ENCODE measurements at places on chromosomes 6 and 20.
A peak's percentile ranks its signal among the peaks of the same experiment; 100 is the strongest.

GRCh38 chr20:31719644-31720485, 2.8 kb downstream of the BCL2L1 start:
- DNase-seq: peak; percentile 26

GRCh38 chr20:15195378-15195777, 858.0 kb upstream of the FLRT3 start:
- no peak for DNase-seq

DNA sequence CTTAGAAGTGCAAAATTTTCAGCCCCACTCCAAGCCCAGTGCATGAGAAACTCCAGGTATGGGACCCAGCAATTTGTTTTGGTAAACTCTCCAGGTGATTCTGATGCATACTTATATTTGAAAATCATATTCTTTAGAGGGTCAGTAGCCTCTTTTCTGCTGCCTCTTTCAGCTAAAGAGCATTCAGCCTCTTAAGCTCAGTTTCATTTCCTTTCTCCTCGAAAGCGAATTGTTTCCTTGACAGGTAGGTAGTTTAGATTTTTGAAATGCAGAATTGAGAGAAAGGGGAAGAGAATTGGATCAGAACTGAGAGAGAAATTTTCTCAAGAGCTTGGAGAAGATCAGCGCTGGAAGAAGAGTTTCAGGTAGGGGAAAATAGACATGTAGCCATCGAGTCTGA, 995.8 kb upstream of the FLRT3 start:
- no peak for DNase-seq

GRCh38 chr6:8192067-8192466, 89.7 kb upstream of the EEF1E1 start:
- no peak for DNase-seq

- DNase-seq: no peak
Observed at GRCh38 chr6:36827261-36828079, 11.8 kb downstream of the CPNE5 start.

GRCh38 chr6:50824552-50824951, 5.9 kb downstream of the TFAP2B start:
- no peak for DNase-seq

- no peak for DNase-seq
Observed at GRCh38 chr6:21462519-21462852, 131.1 kb upstream of the SOX4 start.

DNA sequence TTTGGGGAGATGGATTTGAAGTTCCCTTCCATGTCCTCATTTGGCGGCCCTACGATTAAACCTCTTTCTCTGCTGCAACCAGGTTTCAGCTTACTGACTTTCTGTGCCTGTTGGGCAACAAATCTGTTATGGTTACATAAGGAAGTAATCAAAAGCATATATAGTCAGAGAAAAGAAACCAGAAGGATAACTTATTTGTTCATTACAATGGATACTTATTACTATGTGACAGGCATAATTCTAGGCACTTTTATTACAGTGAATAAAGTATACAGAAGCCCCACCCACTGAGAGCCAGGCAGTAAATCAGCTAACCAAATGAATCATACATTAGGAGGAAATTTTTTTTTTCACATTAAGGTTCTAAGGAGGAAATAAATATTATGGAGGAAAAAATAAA, 9.6 kb upstream of the TRIM31 start:
- DNase-seq: no peak

DNA sequence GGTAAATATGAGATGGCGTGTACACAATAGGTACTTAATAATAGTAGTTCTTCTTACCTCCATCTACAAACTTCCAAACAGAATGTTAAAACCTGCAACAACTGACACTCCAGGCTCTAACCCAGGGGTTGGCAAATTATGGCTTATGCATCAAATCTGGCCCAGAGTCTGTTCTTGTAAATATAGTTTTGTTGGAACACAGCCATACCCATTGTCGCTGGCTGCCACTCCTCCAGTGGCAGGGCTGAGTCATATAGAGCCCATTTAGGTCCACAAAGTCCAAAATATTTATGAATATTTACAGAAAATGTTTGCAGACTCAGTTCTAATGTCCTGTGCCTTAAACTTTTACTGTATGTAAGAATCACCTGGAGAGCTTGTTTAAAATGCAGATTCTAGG, 69.9 kb upstream of the BTBD3 start:
- no peak for DNase-seq

- no peak for DNase-seq
Observed at GRCh38 chr6:20001286-20001685, 164.1 kb downstream of the ID4 start.

GRCh38 chr20:38426006-38426897, 8.9 kb downstream of the SNHG17 start:
- DNase-seq: no peak

- DNase-seq: no peak
Observed at GRCh38 chr20:34891166-34892062, 15.0 kb downstream of the ACSS2 start.

GRCh38 chr20:63966944-63967322, 2.8 kb downstream of the ZNF512B start:
- peak; percentile 7 for DNase-seq

DNA sequence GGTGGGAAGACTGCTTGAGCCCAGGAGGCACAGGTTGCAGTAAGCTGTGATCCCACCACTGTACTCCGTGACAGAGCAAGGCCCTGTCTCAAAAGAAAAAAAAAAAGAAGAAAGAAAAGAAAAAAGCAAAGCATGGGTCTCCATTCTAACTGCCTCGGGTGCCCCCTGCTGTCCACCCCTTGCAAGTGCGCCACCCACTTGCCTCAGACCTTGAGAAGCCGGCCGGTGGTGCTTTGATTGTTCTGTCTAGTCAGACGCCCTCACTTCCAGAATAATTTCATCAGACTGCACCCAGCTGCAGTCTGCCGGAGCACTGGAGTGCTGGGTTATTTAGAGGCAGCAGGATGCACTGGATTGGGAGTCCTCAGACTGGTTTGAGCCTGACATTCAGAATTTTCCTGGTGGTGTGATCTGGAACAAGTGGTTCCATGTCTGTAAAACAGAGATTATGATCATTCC, 17.6 kb upstream of the TM9SF4 start:
- peak; percentile 88 for DNase-seq

DNA sequence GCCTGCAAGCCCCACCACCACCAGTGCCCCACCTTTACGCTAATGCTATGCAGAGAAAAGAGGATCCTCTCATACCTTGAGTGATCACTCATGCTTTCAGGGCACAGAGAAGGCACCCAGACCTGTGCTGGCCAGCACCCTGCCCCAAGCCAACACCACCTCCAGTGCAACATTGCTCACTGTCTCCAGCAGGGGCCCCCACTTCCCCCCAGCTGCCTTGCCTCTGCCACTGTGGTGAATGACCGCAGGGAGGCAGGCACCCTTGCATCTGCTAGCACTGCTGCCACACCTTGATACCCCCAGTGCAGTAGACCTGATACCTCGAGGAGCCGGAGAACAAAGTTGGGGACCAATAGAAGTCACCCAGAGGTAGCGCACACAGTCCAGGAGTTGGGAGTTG, 139.2 kb upstream of the PLN start:
- DNase-seq: no peak

- DNase-seq: no peak
Observed at GRCh38 chr6:123467392-123467791, 169.4 kb downstream of the TRDN start.

GRCh38 chr6:43891072-43891870, 121.3 kb downstream of the VEGFA start:
- no peak for DNase-seq

GRCh38 chr6:11917951-11918738, 94.0 kb upstream of the HIVEP1 start:
- no peak for DNase-seq

DNA sequence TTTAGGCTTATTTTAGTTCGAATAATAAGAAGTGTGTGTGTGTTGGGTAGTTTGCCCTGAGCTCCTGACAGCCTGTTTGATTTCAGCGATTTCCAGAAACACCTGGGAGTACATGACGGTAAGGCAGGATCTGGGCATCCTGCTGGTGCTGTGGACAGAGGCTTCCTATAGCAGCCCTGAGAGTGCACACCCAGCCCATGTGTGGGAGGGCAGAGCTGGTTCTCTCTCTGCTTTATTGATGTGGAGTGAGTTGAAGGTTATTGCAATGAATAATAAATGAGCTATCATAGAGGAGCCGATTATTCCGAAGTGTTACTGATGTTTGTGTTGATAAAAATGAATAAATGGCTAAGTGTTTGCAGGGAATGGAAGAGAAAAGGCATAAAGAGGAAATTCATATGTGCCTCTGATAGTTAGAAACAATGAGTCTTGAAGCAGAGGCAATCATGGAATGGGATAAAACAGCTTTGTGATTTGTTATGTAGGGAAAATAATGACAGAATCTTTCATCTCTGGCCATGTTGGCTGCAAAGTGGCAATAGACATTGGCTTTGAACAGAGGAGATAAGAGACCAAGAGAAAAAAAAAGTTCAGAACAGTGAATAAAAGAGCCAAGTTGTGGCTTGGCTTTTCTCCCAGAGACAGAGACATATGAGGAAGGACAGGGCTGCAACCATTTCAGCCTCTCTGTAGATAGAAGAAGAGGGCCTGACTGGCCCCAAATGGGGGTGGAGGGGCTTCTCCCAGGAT, 166.2 kb upstream of the CHD6 start:
- no peak for DNase-seq

DNA sequence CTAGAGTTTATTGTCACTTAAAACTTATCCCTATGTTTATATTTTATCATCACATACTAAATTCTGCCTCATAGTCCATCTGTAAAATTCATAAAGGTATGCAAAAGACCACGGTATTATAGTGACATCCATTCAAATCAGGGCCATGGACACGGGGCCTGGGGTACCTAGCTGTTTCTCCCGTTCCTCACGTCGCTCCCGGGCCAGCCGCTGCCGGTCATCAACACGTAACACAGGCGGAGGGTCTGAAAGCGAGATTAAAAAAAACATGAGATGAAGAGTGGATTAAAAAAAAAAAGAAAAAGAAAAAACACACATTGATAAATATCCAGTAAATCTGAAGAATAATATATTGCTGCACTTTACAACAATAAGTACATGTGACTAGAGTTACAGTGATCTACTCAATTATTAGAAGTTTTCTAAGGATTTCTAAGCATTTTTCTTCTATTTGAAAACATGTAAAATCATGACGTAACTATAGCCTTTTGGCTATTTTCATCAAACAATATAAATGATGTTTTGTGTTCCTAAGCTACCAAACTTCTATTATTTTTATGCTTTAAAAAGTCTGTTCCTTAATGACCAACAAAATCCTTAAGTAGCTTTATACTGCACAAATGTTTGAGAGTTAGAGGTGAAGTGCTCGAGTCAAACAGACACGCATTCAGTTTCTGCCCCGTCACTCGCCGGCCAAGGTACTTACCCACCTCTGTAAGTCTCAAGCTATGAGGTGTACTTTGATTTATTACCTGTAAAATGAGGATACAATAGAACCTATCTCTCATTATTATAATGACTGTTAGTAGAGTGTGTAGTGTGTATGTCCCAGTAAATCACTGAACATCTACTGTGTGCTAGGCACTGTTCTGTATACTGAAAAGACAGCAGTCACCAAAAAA, 122.1 kb upstream of the BCLAF1 start:
- DNase-seq: no peak

GRCh38 chr6:100456908-100457235, 7.8 kb downstream of the SIM1 start:
- DNase-seq: no peak

DNA sequence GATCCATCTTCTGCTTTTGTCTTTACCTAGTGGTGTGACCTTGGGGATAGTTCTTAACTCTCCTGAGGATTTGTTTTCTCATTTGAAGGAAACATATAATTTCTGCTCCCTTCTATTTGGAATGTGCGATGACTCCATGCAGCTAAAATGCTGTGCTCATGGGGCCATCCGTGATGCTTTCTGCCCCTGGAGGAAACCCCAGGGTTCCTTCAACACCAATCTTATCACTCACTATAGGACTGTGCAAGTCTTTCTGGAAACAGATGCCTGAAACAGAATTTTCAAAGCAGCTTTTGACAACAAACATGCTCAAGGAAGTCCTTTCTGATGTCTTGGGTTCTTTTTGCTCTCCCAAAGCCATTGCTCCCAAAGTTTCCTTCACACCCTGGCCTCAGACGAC, 128.8 kb upstream of the GGTLC1 start:
- no peak for DNase-seq

GRCh38 chr6:130852844-130853554, 25.8 kb downstream of the SMLR1 start:
- DNase-seq: no peak

DNA sequence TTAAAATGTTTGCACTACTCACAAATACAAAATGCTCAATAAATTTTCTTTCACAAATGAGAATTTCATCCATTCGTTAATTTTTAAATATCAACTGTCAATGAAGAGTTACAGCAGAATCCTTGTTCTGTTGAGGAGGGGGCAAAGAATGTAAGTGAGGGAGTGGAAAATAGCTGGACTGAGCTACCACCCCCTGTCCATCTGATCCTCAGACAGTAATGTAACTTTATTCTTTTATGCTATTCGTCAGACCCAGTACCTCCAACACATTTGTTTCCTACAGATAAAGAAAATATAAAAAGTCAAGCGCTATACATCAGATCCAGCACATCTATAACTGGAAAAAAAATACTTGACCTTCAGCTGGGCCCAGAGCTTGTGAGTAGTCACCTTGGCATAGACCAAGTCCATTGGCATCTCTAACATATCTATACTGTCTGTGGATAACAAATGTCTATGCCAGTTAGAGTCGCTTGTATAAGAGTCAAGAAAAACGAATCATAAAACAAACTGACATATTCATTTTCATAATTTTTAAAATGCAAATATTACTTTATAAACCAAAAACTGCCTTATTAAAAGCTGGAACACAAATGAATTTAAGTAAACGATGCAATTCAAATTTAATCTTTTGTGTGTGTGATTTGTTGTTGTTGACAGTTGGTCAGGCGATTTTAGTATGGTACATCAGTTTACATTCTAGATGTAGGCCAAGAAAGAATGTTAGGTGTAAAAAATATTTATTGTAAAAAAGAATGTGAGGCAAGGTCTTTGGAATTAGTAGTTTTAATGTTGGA, 57.2 kb upstream of the HFE start:
- DNase-seq: no peak

GRCh38 chr20:45890077-45890984, 677 bp downstream of the NEURL2 start:
- DNase-seq: peak; percentile 69

DNA sequence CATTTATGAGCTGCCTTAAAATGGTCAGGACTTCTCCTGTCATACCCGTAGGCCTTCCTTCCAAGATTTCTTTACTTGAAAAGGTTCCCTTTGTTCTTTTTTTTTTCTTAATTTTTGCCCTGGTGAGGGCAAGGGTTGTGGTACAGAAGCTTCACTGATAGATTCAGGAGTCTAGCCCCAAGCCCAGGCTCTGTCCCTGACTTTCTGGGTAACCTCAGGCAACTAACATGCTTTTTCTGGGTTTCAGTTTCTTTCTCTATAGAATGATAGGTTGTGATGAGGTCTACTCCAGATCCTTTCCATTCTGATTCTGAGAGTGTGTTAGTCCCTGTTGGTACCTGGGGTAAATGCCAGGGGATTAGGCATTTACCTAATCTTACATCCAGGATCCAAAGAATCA, 21.2 kb downstream of the SNPH start:
- DNase-seq: no peak

DNA sequence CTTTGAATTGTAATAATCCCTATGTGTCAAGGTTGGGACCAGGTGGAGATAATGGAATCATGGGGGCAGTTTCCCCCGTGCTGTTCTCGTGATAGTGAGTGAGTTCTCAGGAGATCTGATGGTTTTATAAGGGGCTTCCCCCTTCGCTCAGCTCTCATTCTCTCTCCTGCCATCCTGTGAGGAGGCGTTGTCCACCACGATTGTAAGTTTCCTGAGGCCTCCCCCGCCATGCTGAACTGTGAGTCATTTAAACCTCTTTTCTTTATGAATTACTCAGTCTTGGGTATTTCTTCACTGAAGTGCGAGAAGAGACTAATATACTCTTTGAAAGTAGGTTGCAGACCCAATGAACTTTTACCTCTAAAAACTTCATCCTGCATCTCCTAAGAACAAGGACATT, 39.2 kb upstream of the KCNG1 start:
- no peak for DNase-seq

Data from progenitor cell of endocrine pancreas (in vitro differentiated cells).